T follicular helper cell (primary cell): ENCODE measurements at places on chromosomes 7 and 10.

DNA sequence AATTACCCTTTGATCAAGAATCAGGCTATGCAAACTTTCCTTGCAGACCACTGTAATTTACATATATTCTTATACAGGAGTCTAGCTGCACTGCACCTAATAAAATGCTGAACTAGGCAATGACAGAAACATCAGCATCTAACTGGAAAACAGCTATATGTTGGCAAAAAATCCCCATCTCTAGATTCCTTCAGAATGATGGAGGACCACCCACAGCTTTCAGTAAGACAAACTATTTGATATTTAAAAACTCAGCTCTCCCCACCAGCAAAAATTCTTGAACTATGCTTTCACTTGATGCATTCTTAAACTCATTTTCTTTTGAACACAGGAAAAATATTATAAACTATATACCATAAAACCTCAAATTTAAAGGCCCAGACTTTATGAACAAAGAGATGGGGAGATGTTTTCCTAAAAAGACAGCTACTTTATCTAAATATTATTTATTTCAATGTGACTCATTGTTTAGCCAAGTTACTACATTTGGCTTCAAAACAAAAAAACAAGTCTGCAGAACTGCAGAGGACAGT is 77.4 kb downstream of the SEMA3C start:
- no peak for DNase-seq

DNA sequence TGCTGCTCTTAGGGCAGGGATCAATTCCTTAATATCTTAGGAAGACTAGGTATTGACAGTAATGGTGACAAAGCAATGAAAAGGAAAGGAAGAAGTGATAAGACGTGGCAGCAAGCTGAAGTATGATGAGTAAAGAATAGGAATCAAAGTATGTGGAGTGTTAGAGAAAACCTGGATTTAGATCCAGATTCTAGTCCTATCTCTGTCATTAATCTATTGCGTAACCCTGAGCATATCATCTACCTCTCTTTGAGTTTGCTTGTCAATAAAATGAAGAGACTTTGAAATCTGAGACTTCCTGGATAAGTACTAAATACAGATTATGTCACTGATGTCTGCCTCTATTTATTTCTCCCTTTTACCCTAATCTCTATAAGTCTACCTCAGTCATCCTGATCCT is 89.2 kb downstream of the PTEN start:
- no peak for DNase-seq

GRCh38 chr10:119025336-119025735 is 4.2 kb upstream of the NANOS1 start:
- DNase-seq: no peak

DNA sequence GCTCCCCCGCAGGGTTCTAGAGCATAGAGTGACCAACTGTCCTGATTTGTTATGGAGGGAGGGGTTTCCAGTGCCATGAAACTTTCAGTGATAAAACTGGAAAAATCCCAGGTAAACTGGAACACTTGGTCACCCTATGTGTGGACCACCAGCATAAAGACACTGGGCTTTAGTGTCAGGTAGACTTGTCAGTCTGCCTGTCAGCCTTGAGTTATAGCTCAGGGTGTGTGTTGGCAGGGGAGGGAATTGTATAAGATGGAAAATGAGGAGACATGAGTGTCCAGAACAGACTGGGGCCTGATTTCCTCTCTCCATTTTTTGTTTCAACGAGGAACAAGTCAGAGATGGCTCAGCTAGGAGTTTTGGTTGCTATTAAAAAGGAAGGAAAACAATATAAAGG is 10.2 kb upstream of the EFCAB10 start:
- no peak for DNase-seq

DNA sequence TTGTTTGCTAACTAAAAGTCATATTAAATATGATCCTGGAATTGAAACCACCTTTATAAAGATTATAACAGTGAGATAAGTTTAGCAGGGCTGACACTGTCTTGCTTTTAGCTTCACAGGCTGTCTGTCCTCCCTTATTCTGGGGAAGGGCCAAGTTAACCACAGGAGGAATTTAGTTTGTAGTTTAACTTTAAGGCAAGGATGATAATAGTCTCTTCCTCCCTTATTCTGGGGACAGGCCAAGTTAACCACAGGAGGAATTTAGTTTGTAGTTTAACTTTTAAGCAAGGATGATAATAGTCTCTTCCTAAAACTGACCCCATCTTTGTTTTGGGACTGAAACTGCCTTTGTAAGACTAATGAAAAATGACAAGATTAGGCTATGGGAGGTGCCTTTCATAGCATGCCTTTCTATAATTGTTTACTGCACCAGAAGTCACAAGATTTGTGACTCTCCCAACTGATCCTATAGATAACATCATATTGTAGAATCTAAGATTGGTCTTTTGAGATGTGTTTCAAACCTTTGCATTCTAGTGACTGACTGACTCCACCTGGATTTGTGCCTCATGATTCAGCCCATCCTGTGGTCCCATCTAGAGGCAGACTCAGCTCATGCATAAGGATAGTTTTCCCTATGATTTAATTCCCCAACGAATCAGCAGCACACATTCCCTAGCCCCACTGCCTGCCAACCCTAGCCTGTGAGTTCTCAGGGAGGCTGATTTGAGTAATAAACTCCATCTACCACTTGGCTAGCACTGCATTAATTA is 212.0 kb downstream of the MAGI2 start:
- no peak for DNase-seq

GRCh38 chr10:103839872-103840739 is 15.3 kb downstream of the SH3PXD2A start:
- DNase-seq: no peak

DNA sequence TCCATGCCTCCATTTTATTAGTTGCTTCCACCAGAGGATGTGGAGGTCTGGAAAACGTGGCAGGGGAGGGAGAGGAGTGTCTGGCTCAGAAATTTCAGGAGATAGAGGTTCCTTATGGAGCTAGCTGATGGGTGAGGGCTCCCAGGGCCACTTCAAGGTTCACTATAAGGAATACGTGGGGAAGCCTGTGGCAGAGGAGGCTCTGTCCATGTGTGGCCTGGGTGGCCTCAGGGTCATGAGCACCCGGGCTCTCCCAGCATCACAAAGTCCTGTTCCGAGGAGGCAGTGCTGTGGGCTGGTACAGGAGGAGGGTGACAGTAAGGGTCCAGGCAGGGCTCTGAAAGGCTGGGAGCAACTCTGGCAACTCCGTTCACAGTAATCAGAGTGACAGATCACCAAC is 24.6 kb downstream of the ARHGAP22 start:
- DNase-seq: no peak

GRCh38 chr10:93757136-93757535 is 600 bp upstream of the LGI1 start:
- DNase-seq: no peak

GRCh38 chr10:10498781-10499180 is 518.9 kb upstream of the CELF2 start:
- DNase-seq: no peak

DNA sequence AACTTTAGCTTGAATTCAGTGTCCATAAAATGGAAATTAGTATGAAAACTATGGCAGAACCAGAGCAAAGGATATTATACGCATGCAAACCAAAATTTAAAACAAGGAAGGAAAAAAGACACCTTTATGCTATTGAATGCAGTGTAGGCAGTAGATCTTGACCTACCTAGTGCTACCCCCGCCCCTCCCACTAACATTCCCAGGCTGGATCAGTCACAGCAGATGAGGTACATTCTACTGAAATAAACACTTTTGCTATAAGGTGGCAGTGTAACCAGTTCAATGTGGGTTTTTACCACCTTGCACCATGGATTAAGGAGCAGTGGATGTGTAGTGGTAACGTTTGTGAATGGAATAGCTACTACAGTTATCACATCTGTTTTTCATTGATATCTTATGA is 27.9 kb downstream of the SRI start:
- no peak for DNase-seq

- DNase-seq: no peak
These were observed 37.2 kb downstream of the ERLIN1 start for GRCh38 chr10:100148353-100149211.

GRCh38 chr7:138235207-138235606 is 158.9 kb downstream of the AKR1D1 start:
- no peak for DNase-seq

DNA sequence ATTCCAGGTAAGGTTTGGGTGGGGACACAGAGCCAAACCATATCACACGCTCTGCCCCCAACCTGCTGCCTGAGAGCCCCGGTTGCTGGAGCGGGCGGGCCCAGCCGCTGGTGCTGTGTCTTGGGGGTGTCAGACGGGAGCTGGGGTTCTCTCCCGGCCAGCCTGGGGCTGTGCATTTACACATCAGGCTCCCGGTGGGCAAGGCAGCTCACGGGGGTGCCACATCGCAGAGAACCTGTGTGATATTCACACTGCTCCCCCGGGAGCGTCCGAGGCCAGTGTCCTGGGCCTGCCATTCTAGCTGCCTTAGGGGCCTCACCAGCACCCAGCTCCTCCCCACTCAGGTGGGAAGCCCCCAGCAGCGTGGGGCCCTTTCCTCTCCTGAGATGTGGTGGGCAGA is 35.6 kb upstream of the ADGRA1 start:
- DNase-seq: no peak

GRCh38 chr7:1675673-1676549 is 5.8 kb downstream of the ELFN1 start:
- no peak for DNase-seq

DNA sequence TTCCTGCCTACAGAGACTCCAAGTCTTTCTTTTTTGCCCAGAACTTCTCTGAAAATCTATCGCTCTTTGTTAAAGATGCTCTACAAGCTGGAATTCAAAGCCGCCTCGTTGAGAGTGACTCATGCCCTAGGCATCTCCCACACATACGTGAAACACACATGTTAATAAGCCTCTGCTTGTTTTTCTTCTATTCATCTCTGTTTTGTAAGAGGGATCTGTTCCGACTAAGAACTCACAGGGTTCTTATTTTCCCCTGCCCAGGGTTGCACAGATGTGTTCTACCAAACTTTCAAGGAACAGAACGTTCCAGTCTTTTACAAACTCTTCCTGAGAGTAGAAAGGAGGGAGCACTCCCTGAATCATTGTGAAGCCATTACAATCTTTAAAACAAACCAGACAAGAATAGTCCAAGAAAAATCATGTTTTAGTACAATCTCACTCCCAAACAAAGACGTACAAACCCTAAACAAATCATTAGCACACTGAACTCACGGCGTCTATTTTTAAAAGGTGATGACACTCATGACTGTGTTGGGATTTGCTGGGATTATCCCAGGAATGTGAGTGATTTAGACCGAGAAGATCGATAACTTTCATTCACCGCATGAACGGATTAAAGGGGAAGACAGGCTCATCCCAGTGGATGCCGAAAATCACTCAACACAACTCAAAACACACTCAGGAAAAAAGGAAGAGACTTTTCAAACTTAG is 55.3 kb upstream of the INPP5A start:
- no peak for DNase-seq

- peak; percentile 12 for DNase-seq
These were observed 40.6 kb downstream of the SYPL1 start for GRCh38 chr7:106071356-106071998.

- no peak for DNase-seq
These were observed 691.5 kb upstream of the SORCS1 start for GRCh38 chr10:107856047-107856315.

DNA sequence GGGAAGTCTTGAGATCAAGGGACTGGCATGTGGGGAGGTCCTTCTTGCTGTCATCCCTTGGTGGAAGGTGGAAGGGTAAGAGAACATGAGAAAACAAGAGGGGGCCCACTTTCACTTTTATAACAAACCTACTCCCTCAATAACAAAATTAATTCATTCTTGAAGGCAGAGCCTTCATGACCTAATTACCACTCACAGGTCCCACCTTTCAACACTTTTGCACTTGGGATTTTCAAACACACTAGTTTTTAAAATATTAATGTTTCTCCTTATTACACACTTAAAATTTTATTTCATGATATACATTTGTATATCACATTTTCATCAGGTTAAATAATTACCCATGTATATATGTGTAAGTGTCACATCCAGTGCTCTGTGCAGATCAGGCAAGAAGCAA is 2.0 kb downstream of the ST7 start:
- no peak for DNase-seq

- DNase-seq: no peak
These were observed 213.6 kb downstream of the RPS24 start for GRCh38 chr10:78247266-78247665.

- no peak for DNase-seq
These were observed 1.6 kb downstream of the CAPZA2 start for GRCh38 chr7:116863936-116864500.

GRCh38 chr7:102983602-102984001 is 70.8 kb downstream of the LRRC17 start:
- no peak for DNase-seq

DNA sequence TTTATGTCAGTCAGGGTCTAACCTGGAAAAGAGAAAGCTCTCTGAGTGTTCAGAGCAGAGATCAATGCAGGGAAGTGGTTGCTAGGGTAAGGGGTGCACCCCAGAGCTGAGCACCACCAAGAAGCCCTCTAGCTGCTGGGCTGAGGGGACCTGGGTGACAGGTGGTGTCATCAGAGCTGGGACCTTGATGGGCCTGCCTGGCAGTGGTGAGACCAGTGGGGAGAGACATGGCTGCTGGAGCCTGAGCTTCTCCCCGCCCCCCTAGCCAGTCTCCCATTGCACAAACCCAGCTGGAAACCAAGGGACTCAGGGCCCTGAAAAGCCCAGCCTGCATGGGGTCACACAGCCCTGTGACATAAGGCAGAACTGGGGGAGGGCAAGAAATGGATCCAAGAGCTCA is 49.1 kb upstream of the OSBPL3 start:
- no peak for DNase-seq

- DNase-seq: no peak
These were observed 116.5 kb downstream of the ANKRD61 start for GRCh38 chr7:6147627-6148026.

DNA sequence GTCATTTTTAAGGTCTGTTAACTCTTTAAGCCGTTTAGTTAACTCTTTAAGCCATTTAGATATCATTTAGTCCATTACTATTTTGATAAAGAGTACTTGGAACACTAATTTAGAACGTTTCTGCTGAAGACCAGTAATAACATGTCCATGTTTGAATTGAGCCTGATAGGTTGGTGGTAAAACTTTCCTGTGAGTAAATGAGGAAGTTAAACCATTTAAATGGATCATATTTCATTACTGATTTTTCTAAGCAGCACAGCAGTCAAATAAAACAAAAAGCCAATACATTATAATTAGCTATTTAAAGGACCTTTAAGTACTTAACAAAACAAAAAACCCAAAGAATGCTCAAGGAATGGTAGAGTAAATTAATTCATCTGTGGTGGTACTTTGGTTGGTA is 29.4 kb downstream of the PHTF2 start:
- no peak for DNase-seq

DNA sequence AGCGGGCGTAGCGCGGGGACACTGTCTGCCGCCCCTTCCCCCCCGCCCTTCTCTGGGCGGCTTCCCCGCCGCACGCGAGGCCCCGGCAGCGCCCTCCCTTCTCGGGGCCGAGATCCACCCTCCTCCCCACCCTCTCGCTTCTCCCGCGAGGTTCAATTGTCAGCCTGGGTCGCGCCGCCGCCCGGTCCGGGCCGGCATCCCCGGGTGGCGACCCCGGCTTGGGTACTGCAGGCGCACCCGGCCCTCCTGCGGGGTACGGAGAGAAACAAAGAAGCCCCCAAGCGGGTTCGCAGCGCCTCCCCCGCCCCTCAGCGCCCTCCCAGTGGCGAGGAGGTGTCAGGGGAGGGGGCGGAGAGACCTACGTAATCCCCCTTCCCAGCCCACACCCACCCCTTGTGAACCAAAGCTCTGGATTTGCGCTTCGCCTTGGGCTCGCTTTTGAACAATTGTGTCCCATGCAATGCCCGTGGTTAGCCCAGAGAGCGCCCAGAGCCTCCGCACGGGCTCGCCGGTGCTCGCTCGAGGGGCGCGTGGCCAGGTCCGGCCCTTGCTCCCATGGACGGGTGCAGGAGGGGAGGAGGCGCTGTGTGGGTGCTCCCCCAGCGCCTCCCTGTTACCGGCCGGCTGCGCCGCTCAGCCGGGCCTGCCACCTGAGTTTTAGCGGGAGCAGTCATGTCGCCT is 634 bp downstream of the HECW1 start:
- DNase-seq: no peak
